ENCODE measurements at places on chromosomes 3 and 15. TPM values are rescaled to one million over a fixed set of nuclear protein-coding genes. Genes with fewer than 3 reads are reported as not detected.

The PYGO1 gene
- total RNA-seq: 8.7 TPM

DNA sequence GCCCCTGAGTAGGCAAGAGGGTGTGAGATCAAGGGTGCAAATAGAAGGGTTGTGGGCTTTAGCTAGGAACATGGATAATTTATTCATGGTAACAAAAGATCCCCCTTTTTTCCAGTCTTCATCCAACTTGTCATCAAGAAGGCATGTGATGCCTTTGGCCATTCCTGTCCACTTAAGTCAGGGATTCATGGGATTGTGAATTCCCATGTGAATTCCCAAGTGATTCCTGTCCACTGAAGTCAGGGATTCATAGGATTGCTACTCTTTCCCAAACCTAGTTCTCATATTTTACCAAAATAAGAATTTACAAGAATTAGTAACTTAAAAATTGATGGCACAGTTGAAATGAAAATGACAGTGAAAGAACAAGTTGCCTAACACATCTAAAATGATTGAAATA lies 40.8 kb downstream of the HMG20A start:
- H3K4me1 ChIP-seq: peaks cover 22% of the 10 kb centered on the region
- no peak overlapping the region for H3K4me3 ChIP-seq
- H3K27ac ChIP-seq: no peak overlapping the region
- peaks cover 54% of the 10 kb centered on the region for H3K36me3 ChIP-seq
- no peaks in the 10 kb centered on the region for H3K27me3 ChIP-seq
- no peak for DNase-seq

- no peaks in the 10 kb centered on the region for H3K27me3 ChIP-seq
- no peak overlapping the region for H3K27ac ChIP-seq
- no peak overlapping the region for H3K4me3 ChIP-seq
- peaks cover 31% of the 10 kb centered on the region for H3K4me1 ChIP-seq
Measured at GRCh38 chr15:74651242-74651741, 35.7 kb downstream of the CLK3 start.

DNA sequence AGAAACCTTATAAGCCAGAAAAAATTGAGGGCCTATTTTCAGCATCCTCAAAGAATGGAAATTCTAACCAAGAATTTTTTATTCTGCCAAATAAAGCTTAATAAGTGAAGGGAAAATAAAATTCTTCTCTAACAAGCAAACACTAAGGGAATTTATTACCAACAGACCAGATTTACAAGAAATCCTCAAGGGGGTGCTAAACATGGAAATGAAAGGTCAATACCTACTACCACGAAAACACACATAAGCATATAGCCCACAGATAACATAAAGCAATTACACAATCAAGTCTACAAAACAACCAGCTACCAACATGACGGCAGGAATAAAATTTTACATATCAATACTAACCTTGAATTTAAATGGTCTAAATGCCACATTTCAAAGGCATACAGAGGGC lies 883.5 kb downstream of the SI start:
- H3K27me3 ChIP-seq: no peaks in the 10 kb centered on the region
- H3K4me3 ChIP-seq: no peak overlapping the region

GRCh38 chr3:77256584-77257503 lies 216.9 kb downstream of the ROBO2 start:
- no peaks in the 10 kb centered on the region for H3K4me1 ChIP-seq
- no peaks in the 10 kb centered on the region for H3K27me3 ChIP-seq
- H3K4me3 ChIP-seq: no peak overlapping the region
- H3K27ac ChIP-seq: no peak overlapping the region
- DNase-seq: no peak
